ENCODE measurements at places on chromosomes 11 and 22. TPM values are rescaled to one million over a fixed set of nuclear protein-coding genes. Genes with fewer than 3 reads are reported as not detected.

The NUDT22 gene
- total RNA-seq, result 37.0 TPM

The WNT7B gene
- 51.2 TPM for total RNA-seq

The APLNR gene
- 0.04 TPM for total RNA-seq

The MB gene
- total RNA-seq, result 10.3 TPM

The CHCHD10 gene
- total RNA-seq, result 161 TPM

The OLFML1 gene
- total RNA-seq, result not detected

The RASGRP2 gene
- 1.8 TPM for total RNA-seq

The CASP5 gene
- total RNA-seq, result not detected

The C11orf91 gene
- 1.5 TPM for total RNA-seq

The PKP3 gene
- 31.8 TPM for total RNA-seq

The ADAMTS15 gene
- total RNA-seq, result 8.3 TPM

The OR52A1 gene
- not detected for total RNA-seq

The LYVE1 gene
- 0.64 TPM for total RNA-seq

The P2RX6 gene
- 0.50 TPM for total RNA-seq

The MMP10 gene
- 0.87 TPM for total RNA-seq

The TMEM132A gene
- 121 TPM for total RNA-seq

The DLG2 gene
- 0.27 TPM for total RNA-seq

The TMPRSS4 gene
- total RNA-seq, result 0.07 TPM

The AGBL2 gene
- 1.0 TPM for total RNA-seq

The TMEM121B gene
- 0.16 TPM for total RNA-seq

The CLMP gene
- total RNA-seq, result 26.7 TPM

The BAIAP2L2 gene
- total RNA-seq, result 8.3 TPM

The OPCML gene
- total RNA-seq, result not detected

The IFITM10 gene
- total RNA-seq, result 1.1 TPM

The HBB gene
- total RNA-seq, result not detected

The FXYD6 gene
- 0.11 TPM for total RNA-seq

The P2RY2 gene
- 11.5 TPM for total RNA-seq

The GAB4 gene
- total RNA-seq, result not detected
